Activated naive CD4-positive, alpha-beta T cell treated with anti-CD3 and anti-CD28 coated beads for 36 hours (primary cell): ENCODE measurements at places on chromosomes 3 and 15.

DNA sequence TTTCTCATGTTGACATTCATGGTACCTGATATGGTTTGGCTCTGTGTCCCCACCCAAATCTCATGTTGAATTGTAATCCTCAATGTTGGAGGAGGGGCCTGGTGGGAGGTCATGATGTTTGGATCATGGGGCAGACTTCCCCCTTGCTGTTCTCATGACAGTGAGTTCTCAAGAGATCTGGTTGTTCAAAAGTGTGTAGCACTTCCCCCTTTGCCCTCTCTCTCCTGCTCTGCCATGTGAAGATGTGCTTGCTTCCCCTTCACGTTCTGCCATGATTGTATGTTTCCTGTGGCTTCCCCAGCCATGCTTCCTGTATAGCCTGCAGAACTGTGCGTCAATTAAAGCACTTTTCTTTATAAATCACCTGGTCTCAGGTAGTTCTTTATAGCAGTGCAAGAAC, 3.3 kb upstream of the UBL7 start:
- DNase-seq: no peak

DNA sequence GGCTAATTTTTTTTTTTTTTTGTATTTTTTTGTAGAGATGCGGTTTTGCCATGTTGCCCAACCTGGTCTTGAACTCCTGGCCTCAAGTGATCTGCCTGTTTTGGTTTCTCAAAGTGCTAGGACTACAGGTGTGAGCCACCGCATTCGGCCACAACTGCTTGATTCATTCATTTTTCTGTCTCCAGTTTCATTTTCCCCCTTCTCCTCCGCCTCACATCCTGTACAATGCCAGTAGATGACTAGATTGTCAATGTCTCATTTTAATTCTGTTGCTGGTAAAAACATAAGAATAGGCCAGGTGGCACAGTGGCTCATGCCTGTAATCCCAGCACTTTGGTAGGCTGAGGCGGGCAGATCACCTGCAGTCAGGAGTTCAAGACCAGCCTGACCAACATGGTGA, 12.0 kb upstream of the ZNF592 start:
- peak; percentile 93 for DNase-seq

- no peak for DNase-seq
These were observed 4.4 kb downstream of the PRSS50 start for GRCh38 chr3:46713050-46713897.

- DNase-seq: no peak
These were observed 167.4 kb upstream of the CTDSPL start for GRCh38 chr3:37694284-37694675.

DNA sequence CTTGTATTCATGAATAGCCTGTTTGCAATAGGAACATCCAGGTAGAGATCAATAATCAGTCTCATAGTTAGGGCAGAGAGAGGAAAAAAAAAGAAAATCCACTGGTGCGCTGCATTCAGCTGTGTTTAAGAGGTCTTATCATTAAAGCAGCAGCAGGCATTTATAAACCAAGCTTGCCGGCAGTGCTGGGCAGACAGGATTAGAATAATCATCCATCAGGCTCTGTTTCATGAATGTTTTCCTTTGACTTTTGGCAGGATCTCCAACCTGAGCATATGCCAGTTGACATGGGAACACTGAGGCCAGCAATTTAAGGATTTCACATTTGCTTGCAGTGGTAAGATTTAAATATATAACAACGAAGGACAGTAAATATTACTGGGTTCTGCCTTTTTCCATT, 305.2 kb upstream of the SEMA6D start:
- no peak for DNase-seq

GRCh38 chr3:116154389-116154788, 290.9 kb downstream of the LSAMP start:
- no peak for DNase-seq

GRCh38 chr3:129441215-129441614, 1.2 kb downstream of the IFT122 start:
- DNase-seq: peak; percentile 39

GRCh38 chr3:155741603-155742002, 3.3 kb downstream of the PLCH1 start:
- no peak for DNase-seq

DNA sequence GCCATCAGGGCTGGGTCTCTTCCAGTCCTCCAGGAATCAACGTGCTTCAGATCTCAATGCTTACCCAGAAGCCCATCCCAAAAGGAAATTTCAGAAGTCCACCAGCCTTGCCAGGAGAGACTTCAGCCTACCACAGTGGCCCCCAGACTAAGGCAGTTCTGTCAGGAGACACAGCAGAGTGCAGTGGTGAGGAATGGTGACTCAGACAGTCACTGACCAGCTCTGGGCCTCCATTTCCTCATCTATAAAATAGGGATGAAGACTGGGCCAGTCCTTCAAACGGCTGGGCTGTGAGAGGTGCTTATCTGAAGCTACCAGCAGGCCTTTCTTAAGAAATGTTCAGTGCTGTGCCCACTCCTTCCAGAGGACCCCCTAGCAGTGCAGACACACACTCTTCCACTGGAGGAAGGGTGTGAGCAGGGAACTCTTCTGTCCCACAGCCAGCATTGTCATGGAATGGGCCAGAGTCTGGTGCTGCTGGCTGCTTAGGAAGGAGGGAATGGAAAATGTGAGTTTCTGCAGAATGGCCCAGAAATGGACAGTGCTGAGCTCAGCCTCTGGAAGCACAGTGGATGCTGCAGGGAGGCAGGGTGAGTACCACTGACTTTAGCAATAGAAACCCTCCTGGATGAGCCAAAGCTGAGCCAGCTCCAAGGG, 41.6 kb upstream of the DUSP7 start:
- DNase-seq: no peak

DNA sequence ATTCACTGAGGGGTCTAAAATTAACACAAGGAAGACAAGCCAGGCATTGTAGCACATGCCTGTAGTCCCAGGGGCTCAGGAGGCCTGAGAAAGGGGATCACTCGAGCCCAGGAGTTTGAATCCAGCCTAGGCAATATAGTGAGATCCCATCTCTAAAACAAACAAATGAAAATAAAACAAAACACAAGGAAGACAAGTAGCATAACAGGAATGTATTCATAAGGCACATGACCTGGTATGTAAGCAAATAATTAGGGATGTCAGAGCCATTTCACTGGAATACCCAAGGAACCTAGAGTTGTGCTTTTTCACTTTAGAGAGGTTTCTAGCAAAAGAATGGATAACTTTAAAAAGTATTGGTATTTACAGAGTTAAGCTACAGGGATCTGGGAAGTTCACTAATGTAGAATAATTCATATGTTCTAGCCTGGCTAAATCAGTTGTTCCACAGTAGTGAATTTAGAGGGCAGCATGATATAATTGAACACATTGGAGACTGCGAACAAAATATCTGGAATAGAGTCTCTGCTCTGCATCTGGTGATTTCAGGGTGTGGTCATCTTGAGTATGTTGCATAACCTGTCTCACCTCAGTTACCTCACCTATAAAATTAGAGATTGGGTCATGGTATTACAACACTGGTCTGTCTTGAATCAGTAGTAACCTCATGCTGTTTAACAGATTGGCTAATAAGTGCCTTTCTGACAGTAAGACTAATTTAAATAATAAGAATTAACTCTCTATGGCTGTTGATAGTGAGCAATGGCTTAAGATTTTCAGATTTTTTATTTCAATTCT, 9.3 kb downstream of the GRAMD1C start:
- DNase-seq: no peak

- DNase-seq: no peak
These were observed 39.0 kb downstream of the CHDH start for GRCh38 chr3:53807117-53807810.

- DNase-seq: no peak
These were observed 49.1 kb downstream of the OXNAD1 start for GRCh38 chr3:16313886-16314645.

- no peak for DNase-seq
These were observed 358.5 kb downstream of the ZNF385D start for GRCh38 chr3:21392526-21392925.

DNA sequence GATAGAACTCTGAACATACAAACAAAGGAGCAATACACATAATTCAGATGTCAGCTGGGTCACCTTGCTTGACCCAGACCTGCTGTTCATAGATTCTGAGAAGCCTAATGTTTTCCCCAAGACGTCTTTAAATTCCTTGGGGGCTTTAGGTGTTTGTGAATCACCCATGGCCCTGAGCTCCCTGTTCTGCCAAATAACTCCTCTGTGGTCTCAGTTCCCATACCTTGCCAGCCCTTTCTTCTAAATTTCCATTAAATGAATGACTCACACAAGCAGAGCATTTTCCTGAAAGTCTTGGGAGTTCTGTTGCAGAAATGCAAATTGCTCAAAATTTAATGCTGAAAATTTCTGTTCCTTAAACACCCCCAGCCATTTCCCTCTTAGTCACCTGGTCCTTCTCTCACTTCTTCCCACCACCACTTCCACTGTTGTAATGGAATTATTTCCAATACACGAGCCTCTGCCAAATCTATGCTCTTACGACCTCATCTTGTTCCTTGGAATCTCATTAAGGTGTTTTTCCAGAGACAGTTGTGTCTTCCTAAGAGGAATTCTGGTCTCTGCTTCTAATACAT, 33.4 kb upstream of the PSMD6 start:
- no peak for DNase-seq

- DNase-seq: no peak
These were observed 244.4 kb upstream of the STAC start for GRCh38 chr3:36135863-36136262.

DNA sequence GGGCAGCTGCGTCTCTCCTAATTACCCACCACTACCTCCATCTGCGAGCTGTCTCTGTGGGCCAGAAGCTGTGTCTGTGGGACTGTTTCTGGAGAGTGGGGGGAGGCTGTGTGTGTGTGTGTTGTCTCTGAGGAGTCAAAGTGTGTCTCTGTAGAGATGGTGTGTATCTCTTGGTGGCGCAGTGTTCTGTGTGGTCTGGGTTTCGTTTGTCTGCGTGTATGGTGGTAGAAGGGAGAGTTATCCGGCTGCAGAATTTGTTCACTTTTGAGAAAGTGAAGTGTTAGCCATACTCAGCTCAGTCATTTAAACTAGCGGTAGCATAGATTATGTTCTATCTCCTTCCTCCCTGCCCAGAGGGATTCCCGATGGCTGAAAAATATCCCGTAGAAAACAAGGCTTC, 2.2 kb downstream of the MYRIP start:
- DNase-seq: no peak

- DNase-seq: no peak
These were observed 267.3 kb downstream of the FHIT start for GRCh38 chr3:60983906-60984305.

DNA sequence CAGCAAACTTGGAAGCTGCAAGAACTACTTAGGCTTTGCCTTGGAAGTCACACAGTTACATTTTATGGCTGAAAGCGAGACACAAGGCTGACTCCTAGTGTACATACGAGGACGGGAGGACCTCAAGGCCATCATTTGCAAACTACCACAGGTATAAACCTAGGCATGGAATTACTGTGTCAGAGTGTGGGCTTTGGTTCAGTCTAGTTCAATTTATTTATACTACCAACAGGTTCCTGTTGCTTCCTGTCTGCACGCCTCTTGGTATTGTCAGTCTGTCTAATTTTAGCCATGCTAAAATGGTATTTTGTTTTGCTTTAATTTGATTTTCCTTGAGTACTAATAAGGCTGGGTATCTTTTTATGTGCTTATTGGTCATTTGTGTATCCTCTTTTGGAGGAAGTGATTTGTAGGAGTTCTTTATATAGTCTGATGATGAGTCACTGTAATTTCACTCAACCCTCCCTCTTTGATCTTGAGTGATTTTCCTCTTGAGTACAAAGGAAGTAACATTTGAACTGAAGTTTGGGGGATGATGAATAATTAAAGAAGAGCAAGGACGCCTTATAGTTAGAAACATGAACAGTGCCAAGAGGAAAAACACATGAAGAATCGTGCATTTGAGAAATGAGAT, 8.2 kb downstream of the ANKRD34C start:
- no peak for DNase-seq

GRCh38 chr3:59553076-59553475, 503.3 kb upstream of the CFAP20DC start:
- DNase-seq: no peak

- no peak for DNase-seq
These were observed 243.6 kb downstream of the ZIC1 start for GRCh38 chr3:147652651-147653366.

DNA sequence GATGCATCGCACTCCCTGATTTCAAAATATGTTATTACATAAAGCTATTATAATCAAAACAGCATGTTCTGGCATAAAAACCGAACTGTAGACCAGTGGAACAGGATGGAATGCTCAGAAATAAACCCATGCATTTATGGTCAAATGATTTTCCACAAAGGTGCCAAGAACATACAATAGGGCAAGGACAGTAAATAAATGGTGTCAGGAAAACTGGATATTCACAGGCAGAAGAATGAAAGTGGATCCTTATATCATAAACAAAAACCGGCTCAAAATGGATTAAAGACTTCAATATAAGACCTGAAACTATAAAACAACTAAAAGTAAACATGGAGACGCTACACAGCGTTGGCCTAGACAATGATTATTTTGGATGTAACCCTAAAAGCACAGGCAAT, 22.6 kb downstream of the USP50 start:
- DNase-seq: no peak

- DNase-seq: no peak
These were observed 158.7 kb upstream of the NANOGP8 start for GRCh38 chr15:35243758-35244157.

DNA sequence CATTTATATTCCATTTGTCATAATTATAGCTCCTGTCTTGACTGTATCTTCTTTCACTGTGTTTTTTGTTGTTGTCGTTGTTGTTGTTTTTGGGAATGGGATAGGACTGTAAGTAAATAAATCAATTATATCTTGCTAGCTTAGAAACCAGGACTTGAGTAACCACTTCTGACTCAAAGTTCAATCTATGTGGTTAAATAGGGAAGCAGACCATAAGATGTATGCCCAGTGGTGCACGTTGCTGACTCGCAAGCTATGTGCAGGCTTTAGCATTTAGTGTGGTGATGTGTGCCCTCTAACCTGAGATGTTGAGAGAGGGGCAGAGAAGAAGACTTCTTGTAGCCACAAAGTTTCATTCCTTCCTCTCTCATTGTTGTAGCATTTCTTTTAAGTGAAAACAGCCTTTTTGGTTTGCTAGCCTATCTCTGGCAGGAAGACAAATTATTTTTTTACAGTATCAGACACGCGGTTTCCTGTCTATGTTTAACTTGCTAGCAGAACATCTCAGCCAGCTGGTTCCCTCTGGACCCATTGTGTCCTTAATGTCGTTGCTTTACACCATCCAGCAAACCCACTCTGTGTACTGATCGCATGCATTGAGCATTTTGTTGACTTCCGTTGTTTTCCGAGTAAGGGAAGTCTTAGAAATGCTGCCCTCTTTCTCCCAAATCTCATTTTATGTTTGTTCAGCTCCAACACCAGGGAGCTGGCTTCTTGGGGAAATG, 52.1 kb downstream of the TGFBR2 start:
- DNase-seq: peak; percentile 62

DNA sequence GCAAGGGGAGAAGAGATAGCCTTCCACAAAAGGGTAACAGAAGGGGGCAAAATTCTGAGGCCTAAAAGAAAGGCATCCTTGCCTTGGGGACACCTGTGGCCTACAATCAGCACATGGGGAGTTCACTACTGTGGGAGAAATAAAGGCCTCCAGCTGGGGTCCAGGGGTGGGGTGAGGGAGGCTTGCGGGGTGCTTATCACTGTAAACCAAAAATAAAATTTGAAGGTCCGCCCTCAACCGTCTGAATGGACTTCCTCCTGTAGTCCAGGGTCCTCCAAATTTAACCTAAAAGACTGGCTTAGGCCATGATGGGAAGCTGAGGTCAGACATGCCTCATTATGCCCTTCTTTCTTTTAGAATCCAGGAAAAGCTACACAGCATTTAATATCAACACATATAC, 2.1 kb upstream of the POLR2M start:
- no peak for DNase-seq

GRCh38 chr3:18758047-18758704, 333.0 kb upstream of the SATB1 start:
- peak; percentile 38 for DNase-seq
